ENCODE measurements at places on chromosomes 13 and 19.

DNA sequence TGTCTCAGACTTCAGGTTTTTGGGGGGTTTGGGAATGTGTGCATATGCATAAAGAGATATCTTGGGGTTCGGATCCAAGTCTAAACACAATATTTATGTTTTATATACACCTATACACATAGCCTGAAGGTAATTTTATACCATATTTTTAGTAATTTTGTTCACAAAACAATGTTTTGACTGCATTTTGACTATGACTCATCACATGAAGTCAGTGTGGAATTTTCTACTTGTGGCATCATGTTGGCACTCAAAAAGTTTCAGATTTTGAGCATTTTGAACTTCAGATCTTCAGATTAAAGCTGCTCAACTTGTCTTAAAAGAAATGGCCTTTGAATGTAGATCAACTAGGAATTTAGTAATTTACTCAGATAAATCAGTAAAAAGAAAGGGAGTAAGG lies 712.9 kb upstream of the GPC6 start:
- no peak for DNase-seq

DNA sequence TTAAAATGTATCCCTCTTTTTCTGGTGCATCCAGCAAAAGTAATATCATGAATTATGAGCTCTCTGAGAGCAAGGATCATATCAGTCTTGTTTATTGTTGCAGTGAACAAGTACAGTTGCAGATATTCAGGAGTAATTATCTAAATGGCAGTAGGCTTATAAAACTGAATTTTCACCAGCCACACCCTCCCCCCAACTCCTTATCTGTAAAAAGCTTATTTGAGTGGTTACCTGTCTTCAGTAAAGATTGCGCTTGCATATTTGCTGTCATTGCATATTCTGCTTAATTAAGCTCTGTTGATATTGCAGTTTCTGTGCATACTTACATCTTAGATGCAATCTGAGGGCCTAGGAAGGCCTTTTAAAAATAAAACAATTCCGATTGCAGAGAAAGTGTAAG lies 87.3 kb downstream of the DNAJC15 start:
- DNase-seq: no peak

DNA sequence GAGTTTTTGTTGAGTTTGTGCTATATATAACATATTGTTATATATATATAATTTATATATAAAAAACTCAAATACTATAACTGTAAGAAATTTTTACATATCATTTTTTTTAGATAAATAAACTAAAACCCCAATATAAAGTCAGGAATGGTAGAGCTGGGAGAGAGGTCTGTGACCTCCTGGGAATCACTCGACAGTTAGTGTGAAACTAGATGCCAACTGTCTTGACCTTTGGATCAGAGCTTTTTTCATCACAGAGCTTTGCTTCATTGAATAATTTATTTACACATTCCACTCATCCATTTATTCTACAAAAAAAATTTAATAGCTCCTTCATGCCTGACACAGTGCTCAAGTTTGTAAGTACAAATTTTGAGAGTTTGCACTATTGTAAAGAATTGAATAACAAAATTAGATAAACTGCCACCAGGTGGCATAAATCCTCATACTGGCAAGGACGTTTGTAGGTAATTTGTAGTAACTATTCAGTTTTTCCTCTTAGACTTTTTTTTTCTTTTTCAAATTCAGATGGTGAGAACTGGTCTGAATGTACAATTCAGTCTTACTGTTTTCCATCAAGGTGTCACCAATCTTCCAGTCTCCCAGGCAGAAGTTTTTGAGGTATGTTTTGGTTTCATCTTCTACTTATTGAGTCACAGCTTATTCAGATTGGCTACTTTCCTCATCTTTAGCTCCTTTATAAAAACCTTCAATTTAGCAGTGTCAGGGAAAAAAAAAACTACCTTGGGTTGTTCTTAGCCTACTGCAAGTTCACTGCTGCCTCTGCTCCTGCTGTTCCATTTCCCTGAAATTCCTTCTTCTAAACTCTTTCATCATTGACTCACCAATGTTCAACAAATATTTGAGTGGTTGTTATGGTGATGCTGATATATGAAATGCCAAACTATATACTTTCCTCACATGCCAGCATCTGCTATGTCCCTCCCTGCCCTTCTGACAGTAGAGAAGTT lies 28.7 kb downstream of the LACC1 start:
- DNase-seq: no peak

DNA sequence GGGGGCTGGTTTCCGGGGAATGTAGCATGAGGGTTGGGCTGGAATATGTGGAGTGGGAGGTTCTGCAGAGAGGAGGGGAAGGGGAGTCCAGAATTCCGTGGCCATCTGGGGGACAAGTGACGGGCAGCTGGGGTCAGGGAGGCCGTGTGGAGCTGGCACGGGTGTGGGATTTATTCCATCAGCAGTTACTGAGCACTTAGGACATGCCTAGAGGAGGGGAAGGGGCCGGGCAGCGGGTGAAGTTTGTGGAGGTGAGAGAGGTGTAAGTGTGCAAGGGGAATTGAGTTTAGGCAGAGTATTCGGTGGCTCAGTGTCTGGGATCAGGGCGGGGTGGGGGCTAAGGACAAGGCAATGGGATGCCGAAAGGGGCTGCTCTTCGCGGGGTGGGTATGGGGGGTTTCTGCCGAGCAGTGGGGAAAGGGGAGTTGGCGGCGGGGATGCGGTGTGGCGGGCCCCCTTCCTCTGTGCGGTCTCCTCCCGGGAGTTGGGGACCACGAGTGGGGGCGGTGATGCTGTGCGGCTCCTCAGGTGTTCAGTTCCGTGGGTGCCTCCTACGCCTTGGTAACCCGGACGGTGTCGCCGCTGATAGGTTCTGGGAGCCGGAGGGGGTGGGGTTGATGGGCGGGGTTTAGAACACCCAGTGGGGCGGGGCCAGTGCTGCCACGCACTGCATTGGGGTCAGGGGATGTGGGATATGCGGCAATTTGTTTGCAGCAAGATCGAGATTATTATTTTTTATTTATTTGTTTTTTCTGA lies 5.4 kb downstream of the CCDC61 start:
- peak; percentile 70 for DNase-seq

GRCh38 chr13:97058391-97058790 lies 64.1 kb upstream of the OXGR1 start:
- DNase-seq: no peak

- no peak for DNase-seq
These were observed 4.8 kb upstream of the CTXN1 start for GRCh38 chr19:7930765-7931164.

- no peak for DNase-seq
These were observed 109.7 kb downstream of the PTPRS start for GRCh38 chr19:5230730-5231555.

DNA sequence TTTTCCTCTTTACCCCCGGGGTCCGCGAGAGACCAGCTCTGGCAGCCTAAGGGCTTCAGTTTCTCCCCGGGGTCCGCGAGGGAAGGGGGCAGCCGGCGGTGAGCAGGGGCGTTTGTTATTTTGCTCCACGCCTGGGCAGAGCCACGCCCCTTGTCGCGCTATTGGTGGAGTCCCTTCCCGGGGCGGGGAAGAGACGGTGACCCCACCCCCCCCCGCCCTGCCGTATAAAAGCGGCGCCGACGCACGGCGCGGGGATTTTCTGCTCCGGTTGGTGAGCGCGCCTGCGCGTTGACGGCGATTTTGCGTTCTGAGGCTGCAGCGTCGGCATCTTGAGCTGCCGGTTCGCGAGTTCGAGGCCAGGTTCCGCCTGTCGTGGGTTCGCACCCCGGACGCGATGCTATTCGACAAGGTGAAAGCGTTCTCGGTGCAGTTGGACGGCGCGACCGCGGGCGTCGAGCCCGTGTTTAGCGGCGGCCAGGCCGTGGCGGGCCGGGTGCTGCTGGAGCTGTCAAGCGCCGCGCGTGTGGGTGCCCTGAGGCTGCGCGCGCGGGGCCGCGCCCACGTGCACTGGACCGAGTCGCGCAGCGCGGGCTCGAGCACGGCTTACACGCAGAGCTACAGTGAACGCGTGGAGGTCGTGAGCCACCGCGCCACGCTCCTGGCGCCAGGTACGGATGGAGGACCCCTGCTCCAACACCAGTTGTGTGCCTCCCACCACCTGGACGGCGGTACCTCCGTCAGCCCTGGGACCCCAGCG lies at the start of gene ARRDC2:
Gene ARRDC2 (plus strand): TSS at position 254 of the 757 bp plus-strand sequence. CDS start 141 bp downstream, at position 395.
- DNase-seq: peak; percentile 68

- no peak for DNase-seq
These were observed 8.5 kb upstream of the DOCK9 start for GRCh38 chr13:98986226-98986846.

GRCh38 chr19:7655581-7655980 lies 13.3 kb upstream of the RETN start:
- no peak for DNase-seq

- no peak for DNase-seq
These were observed 525 bp downstream of the BORA start for GRCh38 chr13:72728290-72728605.
